ENCODE measurements at places on chromosomes 11 and 22.

- no peak for DNase-seq
- H3K4me3 ChIP-seq = no peak overlapping the region
- no peaks in the 10 kb centered on the region for H3K4me1 ChIP-seq
Measured at GRCh38 chr11:6855971-6856541, 6.8 kb upstream of the OR10A2 start.

DNA sequence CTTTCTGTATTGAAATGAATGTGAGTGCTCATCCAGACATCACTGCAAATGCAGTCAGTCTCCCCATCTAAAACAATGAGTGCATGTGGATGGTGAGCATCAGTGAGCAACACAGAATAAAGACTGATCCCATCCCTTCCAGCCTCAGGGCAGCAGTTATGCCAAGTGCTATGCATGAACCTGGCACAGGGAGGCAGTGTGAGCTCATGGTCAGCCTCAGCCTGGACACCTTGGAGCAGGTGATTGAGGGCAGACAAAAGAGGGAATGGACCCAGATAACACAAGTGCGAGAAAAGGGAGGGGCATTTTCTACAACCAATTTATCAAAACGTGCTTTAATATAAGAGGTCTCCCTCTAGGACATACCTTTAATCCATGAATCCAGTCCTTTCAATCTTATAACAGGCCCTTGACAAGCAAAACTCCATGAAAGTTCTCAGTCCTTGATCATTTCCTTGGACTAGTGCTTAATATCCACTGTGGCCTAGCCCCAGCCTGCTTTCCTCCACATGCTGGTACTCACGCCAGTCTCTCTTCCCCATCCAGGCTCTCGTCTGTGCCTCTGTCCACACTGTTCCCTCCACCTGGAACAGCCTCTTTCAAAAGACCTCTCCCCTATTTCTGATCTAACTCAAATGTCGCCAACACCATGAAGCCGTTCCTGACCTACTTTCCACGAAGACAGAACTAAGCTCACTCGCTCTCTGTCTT lies 50.5 kb upstream of the LRRC55 start:
- no peak overlapping the region for H3K4me3 ChIP-seq
- H3K27ac ChIP-seq = no peak overlapping the region
- H3K36me3 ChIP-seq = no peaks in the 10 kb centered on the region
- DNase-seq = peak; percentile 29
- no peaks in the 10 kb centered on the region for H3K27me3 ChIP-seq

DNA sequence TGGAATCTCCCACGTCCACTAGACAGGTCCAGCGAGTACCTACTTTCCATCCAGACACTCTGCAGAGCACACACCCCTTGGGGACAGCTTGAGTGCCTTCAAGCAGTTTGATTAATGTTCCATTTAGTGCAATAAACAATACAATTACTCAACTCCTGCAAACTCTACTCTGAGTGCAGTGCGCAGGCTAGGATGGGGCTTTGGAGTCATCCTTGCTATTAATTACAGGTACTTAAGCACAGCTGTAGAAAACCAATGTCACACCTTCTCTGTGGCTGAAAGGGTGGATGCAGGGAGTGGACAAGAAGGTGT lies 82.6 kb downstream of the MN1 start:
- no peak overlapping the region for H3K4me3 ChIP-seq
- H3K36me3 ChIP-seq = no peaks in the 10 kb centered on the region
- no peak for DNase-seq

GRCh38 chr22:45262931-45263462 lies 21.8 kb upstream of the UPK3A start:
- peaks cover 19% of the 10 kb centered on the region for H3K4me1 ChIP-seq
- no peak overlapping the region for H3K27ac ChIP-seq
- no peaks in the 10 kb centered on the region for H3K27me3 ChIP-seq
- no peaks in the 10 kb centered on the region for H3K36me3 ChIP-seq
- no peak for DNase-seq
- no peak overlapping the region for H3K4me3 ChIP-seq

GRCh38 chr11:130051082-130051481 lies 18.6 kb upstream of the APLP2 start:
- no peaks in the 10 kb centered on the region for H3K36me3 ChIP-seq
- H3K27ac ChIP-seq = no peak overlapping the region
- DNase-seq = no peak
- H3K4me3 ChIP-seq = no peak overlapping the region

DNA sequence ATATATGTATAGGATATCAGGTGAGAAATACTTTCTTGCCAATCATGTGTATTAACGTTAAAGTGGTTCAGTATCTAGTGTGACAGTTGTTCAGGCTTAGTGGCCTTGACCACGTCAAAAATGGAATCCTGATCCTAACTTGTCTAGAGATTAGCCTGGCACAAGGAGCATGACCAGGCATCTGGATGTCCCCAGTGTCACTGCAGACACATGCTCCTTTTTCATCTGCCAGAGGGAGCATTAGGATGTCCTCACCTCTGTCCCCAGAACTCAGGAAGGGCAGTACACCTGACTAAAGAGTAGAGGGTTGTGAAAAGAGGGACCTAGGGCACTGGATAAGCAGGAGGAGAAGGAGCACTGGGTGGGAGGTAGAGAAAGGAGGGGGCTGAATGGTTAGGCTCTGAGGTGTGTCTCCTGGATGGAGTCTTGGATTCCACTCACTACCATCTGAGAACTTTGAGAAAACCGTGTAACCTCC lies 40.9 kb upstream of the GGTLC2 start:
- no peaks in the 10 kb centered on the region for H3K4me1 ChIP-seq
- H3K4me3 ChIP-seq = no peak overlapping the region
- no peak overlapping the region for H3K27ac ChIP-seq
- peaks cover 16% of the 10 kb centered on the region for H3K27me3 ChIP-seq
- DNase-seq = no peak

- DNase-seq = no peak
- H3K36me3 ChIP-seq = no peaks in the 10 kb centered on the region
- no peaks in the 10 kb centered on the region for H3K4me1 ChIP-seq
- no peak overlapping the region for H3K4me3 ChIP-seq
Measured at GRCh38 chr11:60315871-60316270, 11.2 kb upstream of the MS4A6E start.

- H3K27me3 ChIP-seq = no peaks in the 10 kb centered on the region
- H3K4me1 ChIP-seq = no peaks in the 10 kb centered on the region
- no peak for DNase-seq
- H3K4me3 ChIP-seq = no peak overlapping the region
- H3K36me3 ChIP-seq = peaks cover 91% of the 10 kb centered on the region
- peak overlapping the region; percentile 34 for H3K27ac ChIP-seq
Measured at GRCh38 chr22:35410663-35411034, 10.7 kb downstream of the MCM5 start.

GRCh38 chr22:38834215-38834953 lies 9.4 kb downstream of the NPTXR start:
- no peak overlapping the region for H3K27ac ChIP-seq
- H3K27me3 ChIP-seq = no peaks in the 10 kb centered on the region

DNA sequence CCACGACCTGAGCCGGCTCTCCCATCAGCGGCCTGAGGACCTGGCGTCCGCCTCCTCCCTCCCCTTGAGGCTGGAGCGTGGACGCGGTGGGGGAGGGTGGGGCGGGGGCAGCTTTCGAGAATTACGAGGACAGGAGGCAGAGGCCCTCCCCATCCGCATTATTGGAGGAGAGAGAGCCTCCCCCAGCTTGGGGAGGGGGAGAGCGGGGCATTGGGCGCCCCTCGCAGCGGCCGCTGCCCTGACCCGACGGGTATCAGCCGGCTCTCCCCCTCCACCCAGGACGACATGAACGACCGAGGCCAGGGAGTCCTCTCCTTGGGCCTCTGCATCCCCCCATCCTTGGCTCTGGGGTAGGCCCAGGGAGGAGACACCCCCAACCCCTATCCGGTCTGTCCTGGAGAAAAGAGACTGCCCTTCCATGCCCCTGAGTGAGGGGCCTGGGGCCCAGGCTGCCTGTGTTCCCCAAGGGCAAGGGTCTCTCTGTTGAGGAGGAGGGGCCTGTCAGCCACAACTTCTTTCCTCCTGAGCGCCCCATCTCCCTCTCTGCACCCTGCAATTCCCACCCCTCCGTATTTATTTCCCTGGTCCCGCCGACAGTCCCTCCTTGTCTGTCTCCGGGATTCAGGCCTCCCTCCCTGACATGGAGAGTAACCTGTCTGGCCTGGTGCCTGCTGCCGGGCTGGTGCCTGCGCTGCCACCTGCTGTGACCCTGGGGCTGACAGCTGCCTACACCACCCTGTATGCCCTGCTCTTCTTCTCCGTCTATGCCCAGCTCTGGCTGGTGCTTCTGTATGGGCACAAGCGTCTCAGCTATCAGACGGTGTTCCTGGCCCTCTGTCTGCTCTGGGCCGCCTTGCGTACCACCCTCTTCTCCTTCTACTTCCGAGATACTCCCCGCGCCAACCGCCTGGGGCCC lies 495 bp downstream of the GPR137 start:
- peaks cover 7% of the 10 kb centered on the region for H3K27me3 ChIP-seq
- no peaks in the 10 kb centered on the region for H3K36me3 ChIP-seq
- peak overlapping the region; percentile 96 for H3K4me3 ChIP-seq
- no peak for DNase-seq
- peak overlapping the region; percentile 96 for H3K27ac ChIP-seq

- no peak overlapping the region for H3K4me3 ChIP-seq
- H3K36me3 ChIP-seq = no peaks in the 10 kb centered on the region
- no peaks in the 10 kb centered on the region for H3K4me1 ChIP-seq
- DNase-seq = no peak
- H3K27me3 ChIP-seq = no peaks in the 10 kb centered on the region
Measured at GRCh38 chr22:48224332-48224731, 1461.9 kb downstream of the TBC1D22A start.

- no peak for DNase-seq
- no peak overlapping the region for H3K27ac ChIP-seq
- H3K4me1 ChIP-seq = no peaks in the 10 kb centered on the region
- H3K36me3 ChIP-seq = no peaks in the 10 kb centered on the region
Measured at GRCh38 chr11:105968021-105968697, 53.9 kb downstream of the MSANTD4 start.

- H3K4me1 ChIP-seq = peaks cover 76% of the 10 kb centered on the region
- H3K27ac ChIP-seq = no peak overlapping the region
- no peaks in the 10 kb centered on the region for H3K27me3 ChIP-seq
Measured at GRCh38 chr11:11966826-11967668, 41.4 kb downstream of the DKK3 start.

DNA sequence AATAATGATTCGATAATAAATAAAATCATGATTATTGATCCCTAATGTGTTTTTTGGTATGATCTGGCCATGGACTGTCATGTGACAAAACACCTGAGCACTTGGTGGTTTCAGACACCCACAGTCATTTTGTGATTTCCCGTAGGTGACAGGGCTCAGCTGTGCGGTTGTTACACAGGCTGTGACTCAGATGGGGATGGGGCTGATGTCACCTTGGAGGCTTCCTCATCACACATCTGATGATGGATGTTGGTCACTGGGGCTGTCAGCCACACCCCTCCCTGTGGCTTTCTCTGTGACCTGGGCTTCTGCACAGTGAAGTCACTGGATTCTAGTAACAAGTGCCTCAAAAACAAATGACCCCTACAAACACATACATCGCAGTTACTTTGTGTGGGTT lies 995.1 kb downstream of the BRD1 start:
- no peak overlapping the region for H3K4me3 ChIP-seq
- H3K27me3 ChIP-seq = peaks cover 10% of the 10 kb centered on the region
- H3K4me1 ChIP-seq = no peaks in the 10 kb centered on the region
- no peak overlapping the region for H3K27ac ChIP-seq
- DNase-seq = no peak
- no peaks in the 10 kb centered on the region for H3K36me3 ChIP-seq

DNA sequence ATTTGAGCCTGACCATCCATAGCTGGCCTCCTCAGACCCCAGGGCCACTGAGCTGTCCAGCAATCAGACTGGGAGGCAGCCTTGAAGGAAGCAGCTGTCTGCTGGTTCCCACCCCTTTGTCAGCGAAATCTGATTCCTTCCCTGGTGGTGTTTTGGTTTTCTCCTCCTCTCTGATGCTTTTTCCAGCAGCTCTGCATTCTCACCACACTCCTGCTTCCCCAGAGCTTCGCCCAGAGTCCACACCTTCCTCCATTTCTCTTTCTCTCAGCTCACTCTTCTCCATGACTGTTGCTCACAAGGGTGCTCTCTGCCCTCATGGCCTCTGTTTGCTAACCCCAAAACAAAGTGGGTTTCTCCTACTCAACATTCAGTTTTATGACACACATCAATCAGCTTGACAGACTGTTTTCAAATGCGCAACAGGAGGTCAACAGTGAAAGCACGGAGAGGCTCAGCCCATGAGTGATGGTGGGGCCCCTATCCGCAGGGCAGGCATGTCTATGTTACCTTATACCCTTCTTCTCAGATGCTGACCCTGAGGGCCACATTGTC lies 130.6 kb upstream of the MTNR1B start:
- H3K4me1 ChIP-seq = no peaks in the 10 kb centered on the region
- no peak for DNase-seq
- no peak overlapping the region for H3K27ac ChIP-seq
- no peaks in the 10 kb centered on the region for H3K36me3 ChIP-seq
- no peak overlapping the region for H3K4me3 ChIP-seq
- no peaks in the 10 kb centered on the region for H3K27me3 ChIP-seq

- H3K4me1 ChIP-seq = peaks cover 3% of the 10 kb centered on the region
- H3K27me3 ChIP-seq = no peaks in the 10 kb centered on the region
- H3K4me3 ChIP-seq = no peak overlapping the region
- no peaks in the 10 kb centered on the region for H3K36me3 ChIP-seq
Measured at GRCh38 chr11:8232414-8232813, 31.3 kb downstream of the LMO1 start.

- DNase-seq = no peak
- no peaks in the 10 kb centered on the region for H3K27me3 ChIP-seq
- no peaks in the 10 kb centered on the region for H3K4me1 ChIP-seq
- H3K36me3 ChIP-seq = no peaks in the 10 kb centered on the region
Measured at GRCh38 chr11:27688076-27688475, 12.2 kb downstream of the BDNF start.

DNA sequence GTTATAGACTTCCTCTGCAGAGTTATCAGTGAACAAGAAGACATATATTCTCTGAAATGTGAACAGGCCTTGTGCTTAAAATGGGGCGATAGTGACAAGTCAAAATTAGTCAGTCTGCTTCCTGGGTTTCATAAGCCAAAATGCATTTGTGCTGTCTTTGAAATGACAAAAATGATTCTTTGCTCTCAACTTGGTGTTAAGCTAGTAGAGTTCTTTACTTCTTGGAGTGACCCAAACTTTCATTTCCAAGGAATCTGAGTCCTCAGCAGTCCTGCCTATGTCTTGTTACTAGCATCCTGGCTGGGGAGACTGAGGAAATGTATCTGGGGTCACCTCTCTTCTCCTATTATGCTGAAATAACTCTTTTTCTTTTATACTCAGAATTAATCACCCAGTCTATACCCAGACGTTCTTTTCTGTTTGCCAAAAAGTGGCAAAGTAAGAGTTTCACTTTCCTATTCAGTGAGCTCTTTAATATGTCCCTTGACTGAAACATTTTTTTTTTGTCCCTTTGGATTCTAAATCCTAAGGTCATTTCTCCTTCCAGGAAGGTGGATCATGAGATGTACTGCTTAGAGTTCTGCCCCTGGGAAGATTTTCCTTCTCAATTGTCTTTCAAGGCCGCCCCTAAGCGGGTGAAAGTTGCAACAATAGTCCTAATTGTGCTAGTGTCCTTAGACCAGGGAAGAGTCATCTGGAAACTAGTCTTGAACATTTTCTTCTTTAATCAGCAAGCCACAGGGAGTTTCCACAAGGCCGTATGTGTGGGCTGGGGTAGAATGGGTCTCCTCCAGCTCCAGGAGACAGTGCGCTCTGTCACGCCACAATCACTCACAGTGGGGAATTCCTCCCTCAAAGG lies 53.0 kb upstream of the RDX start:
- peak overlapping the region; percentile 69 for H3K27ac ChIP-seq
- DNase-seq = no peak
- H3K4me3 ChIP-seq = no peak overlapping the region
- H3K36me3 ChIP-seq = no peaks in the 10 kb centered on the region
- H3K4me1 ChIP-seq = peaks cover 5% of the 10 kb centered on the region

GRCh38 chr22:45886540-45886939 lies 90.4 kb downstream of the WNT7B start:
- peaks cover 6% of the 10 kb centered on the region for H3K27me3 ChIP-seq
- no peak for DNase-seq

All from heart left ventricle (tissue), 16 donors.